ENCODE measurements at places on chromosomes 2 and 18.

DNA sequence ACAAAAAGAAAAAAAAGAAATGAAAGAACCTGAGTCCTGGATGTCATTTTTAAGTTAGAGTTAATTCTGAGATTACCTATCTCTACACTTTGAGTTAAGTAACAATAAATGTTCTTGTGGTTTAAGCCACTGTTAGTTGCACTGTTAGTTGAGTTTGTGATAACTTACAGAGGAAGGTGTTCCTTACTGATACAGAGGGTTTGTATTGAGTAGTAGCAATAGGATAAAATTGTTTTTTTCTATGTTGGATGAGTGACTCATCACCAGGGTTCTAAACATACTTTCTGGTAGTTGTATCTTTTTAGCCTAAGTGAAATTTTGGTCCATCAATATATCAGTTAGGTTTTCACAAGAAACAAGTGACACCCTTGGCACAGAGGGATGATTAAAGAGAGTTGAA is 4.0 kb upstream of the LCLAT1 start:
- no peak for DNase-seq

DNA sequence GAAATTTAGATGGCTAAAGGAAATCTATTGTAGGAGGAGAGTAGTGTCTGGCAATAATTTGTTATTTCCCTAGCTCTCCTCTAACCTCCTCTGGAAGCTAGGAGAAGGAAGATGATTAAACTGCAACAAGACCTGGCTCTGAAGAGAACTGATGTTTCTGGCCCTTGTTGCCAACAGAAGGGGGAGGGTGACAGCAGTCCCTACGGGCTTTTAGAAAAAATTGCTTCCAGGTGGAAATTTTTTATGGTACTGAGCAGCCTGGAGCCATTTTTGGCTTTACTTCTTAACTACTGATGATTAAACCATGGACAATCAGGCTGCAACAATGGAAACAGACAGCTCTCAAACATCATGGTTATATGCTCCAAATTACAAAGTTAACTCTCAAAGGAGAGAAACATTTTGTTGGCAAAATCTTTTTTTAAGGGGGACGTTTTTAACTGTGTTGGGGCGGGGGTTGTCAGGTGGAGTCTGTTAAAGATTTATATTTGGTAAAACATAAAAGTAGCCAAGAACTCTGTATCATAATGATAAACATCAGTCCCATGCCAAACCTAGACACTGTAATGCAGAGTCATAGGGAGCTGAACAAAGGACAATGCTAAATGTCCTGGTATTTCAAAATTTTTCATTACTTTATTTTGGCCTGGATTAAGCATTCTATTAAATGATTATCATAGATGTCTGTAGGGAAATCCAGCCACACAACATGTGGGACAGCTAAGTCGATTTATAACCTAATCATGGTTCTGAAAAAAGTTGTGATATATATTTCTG is 70.0 kb downstream of the EXOC6B start:
- DNase-seq = no peak

DNA sequence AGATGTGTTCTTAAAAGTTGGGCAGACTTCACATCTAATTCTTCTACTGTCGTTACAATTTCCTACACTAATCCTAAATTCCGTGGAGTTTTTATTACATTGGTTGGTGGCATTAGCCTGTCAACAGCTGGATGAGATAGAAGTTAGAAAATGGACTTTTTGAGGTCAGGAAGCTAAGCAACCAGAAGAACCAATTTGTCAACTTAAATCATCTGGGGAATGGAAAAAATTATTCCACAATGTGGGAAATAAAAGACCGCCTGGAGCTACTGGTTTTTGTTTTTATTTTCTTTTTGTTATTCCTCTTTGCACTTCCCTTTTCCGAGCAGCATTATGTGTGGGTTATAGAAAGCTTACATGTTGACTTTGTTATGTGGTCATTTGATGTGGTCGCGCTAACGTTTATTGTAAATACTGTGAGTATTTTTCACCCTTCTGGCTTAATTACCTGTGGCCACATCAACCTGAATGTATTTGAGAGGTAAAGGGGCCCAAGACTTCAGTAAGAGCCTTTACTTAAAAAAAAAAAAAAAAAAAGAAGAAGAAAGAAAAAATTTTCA is 75.3 kb downstream of the PTPRM start:
- DNase-seq = no peak

GRCh38 chr2:199833525-199833924 is 17.5 kb downstream of the FTCDNL1 start:
- DNase-seq = no peak

DNA sequence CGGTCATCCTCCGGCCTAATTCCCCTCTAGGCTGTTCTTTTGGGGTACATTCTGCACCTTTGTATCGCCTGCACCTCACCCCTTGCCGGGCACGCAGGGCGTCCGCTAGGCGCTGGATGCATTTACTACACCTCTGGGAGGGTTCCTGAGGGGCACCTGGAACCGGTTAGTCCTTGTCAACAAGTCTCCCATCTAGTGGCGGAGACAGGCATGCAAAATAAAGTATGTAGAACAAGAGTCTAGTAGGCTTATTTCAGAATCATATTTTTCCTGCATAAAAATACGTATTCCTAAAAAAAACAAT is 705 bp upstream of the TEX261 start:
- peak; percentile 69 for DNase-seq

GRCh38 chr18:76892832-76893231 is 70.5 kb downstream of the ZNF236 start:
- DNase-seq = no peak

GRCh38 chr2:145845207-145845894 is 1325.4 kb upstream of the ZEB2 start:
- DNase-seq = no peak

- no peak for DNase-seq
Measured at GRCh38 chr2:170465241-170465640, 249.9 kb upstream of the SP5 start.

- DNase-seq = no peak
Measured at GRCh38 chr2:198408171-198408570, 603.8 kb downstream of the PLCL1 start.

GRCh38 chr2:78263571-78263970 is 741.4 kb upstream of the LRRTM4 start:
- no peak for DNase-seq

DNA sequence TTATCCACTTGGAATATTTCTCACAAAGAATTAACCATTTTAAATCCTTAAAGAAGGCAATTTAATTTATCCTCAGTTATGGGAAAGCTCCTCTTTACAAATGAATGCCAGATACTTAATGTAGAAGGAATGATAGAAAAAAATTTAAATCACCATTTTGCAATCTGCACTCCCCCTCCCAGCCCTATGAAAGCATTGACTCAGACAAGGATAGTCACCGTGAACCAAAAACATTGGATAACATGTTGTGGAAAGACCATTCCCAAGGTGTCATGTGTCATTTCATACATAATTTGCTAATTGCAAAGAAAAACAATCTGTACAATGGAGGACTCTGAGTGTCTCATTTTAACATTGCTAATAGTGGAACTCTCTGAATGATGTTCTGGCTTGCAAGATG is 421.0 kb downstream of the TXNL1 start:
- no peak for DNase-seq

DNA sequence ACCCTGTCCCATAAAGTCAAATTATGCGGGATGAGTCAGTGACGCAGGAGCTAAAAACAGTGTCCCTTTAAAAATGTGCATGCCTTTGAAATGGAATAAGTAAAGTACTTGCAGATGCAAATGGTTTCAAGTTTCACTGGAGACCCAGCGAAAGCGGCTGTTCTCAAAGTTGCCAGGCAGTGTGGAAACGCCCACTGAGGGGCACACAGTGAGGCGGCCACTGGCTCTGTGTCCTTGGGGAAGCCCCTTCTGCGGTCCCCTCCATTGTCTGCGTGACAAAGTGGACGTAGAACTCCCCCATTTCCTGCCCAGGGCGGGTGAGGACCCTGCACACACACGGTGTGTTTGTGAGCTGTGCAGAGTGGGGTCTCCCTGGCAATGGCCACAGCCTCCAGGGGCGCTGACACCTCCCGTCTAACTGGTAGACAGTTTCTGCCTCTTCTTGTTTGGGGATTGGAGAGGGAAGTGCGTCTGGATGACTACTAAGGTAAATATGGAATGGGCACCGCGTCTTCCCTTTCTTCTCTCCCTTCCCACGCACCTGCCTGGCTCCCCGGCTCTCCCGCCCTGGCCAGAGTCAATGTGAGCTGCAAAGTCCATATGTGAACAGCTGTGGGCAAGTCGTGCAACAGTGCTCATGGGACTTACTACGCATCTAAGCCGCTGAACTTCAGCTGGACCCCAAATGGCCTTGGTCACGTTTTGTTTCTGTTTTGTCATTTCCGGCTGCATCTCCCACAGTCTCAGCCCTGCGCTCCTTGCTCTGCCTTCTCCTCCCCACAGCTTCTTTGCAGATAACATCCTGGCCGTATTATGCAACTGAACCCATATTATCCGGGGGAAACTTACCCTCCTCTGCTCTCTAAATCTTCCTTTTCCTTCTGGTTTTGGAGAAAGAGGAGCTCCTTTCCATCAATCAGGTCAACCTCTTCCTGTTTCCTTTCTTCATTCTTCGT is 33.7 kb upstream of the ZNF516 start:
- no peak for DNase-seq

- DNase-seq = no peak
Measured at GRCh38 chr2:60621688-60622429, 68.4 kb upstream of the BCL11A start.

DNA sequence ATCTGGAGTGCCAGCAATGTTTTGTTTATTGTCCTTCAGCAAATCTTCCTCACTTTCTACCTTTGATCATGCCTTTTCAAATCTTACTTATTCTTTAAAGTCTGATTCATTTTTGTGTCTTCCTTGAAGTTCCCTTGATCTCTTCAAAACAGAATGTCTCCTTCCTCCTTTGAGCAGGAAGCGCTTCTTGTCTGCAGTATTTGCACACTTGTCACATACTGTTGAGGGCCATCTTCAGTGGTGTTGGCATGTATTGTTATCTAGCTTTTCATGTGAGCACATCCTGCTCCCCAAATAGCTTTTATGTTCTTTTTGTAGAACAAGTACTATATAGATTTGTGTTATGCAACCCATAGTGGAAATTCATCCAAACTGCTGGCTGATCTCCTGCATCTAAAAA is 5.9 kb upstream of the CERS6 start:
- DNase-seq = no peak

DNA sequence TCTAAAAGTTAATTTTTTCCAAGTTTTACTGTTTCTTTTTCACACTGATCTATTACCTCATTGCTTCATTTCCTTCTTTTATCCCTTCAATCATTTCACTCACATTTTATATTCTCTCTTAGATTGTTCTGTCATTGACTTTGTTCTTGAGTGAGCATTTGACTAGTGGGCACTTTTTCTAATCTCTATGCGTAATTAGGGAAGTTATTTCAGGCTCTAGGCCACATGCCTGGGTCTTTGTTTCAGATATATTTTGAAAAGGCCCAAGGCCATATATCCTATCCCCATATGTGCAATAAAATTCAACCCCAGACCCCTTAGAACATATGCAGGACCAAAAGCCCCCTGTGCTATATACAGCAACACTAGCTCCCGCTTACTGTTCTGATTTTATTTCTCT is 61.2 kb downstream of the MSH6 start:
- no peak for DNase-seq

- DNase-seq = no peak
Measured at GRCh38 chr2:214035091-214035852, 375.6 kb upstream of the VWC2L start.

GRCh38 chr2:184628051-184628450 is 29.7 kb downstream of the ZNF804A start:
- DNase-seq = no peak

- no peak for DNase-seq
Measured at GRCh38 chr18:939958-940357, 35.3 kb downstream of the ADCYAP1 start.

DNA sequence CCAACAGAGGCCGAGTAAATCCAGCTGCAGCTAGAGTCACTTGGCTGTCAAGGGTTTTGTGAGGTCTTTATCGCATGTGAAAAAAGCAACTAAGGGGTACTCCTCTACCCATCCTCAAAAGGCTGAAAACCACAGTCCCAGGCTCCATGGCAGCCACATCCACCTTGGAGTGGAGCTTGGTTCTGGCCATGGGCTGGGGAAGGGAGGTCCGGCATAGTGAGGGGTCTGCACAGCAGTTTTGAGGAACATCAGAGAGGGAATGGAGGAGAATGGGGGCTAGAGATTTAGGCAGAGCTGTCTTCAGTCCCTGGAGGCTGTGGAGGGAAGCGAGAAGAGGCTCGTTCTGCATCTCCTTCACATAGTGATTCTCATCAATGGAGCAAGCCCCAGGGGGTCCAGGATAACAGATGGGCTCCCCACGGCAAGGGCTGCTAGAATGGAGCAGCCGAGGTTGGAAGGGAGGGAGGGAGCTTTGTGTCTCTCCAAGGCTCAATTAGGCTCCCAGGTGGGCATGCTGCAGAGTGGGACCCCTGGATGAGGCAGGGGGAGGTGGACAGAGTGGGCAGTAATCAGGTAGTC is 21.0 kb downstream of the MROH2A start:
- DNase-seq = no peak

DNA sequence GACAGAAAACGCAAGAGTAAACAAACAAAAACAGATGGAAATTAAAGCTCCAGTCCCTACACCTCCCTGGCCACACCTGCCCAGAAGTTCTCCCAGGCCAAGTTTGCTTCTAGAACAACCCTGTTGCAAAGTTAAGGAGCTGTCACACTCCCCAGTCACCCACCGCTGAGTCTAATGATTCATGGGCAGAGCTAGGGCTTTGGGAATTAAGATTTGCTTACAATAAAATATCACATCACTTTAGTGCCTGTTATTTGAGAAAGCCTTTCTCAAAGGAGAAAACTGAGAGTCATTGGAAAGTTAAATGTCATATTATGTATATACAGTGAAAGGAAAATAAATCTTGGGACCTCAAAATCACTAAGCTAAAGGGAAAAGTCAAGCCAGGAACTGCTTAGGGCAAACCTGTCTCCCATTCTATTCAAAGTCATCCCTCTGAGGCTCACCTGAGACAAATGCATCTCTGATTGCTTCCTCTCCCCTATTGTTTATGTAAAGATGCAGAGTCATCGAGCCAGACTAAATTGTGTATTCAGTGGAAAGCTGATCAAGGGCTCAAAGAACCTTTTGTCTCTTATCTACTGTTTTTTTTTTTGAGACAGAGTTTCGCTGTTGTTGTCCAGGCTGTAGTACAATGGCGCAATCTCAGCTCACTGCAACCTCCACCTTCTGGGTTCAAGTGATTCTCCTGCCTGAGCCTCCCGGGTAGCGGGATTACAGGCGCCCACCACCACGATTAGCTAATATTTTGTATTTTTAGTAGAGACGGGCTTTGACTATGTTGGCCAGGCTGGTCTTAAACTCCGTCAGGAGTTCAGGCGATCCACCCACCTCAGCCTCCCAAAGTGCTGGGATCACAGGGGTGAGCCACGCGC is 2.8 kb downstream of the CRYGB start:
- no peak for DNase-seq

- no peak for DNase-seq
Measured at GRCh38 chr18:50424877-50425690, 50.2 kb downstream of the SKA1 start.

- DNase-seq = no peak
Measured at GRCh38 chr2:14513903-14514302, 118.6 kb upstream of the LRATD1 start.

- no peak for DNase-seq
Measured at GRCh38 chr18:25192065-25192464, 159.9 kb downstream of the ZNF521 start.

Data from CD4-positive, alpha-beta T cell treated with Interleukin-1 beta for 1 hour (primary cell).